ENCODE measurements at places on chromosomes 6 and 20. TPM values are rescaled to one million over a fixed set of nuclear protein-coding genes. Genes with fewer than 3 reads are reported as not detected.

DNA sequence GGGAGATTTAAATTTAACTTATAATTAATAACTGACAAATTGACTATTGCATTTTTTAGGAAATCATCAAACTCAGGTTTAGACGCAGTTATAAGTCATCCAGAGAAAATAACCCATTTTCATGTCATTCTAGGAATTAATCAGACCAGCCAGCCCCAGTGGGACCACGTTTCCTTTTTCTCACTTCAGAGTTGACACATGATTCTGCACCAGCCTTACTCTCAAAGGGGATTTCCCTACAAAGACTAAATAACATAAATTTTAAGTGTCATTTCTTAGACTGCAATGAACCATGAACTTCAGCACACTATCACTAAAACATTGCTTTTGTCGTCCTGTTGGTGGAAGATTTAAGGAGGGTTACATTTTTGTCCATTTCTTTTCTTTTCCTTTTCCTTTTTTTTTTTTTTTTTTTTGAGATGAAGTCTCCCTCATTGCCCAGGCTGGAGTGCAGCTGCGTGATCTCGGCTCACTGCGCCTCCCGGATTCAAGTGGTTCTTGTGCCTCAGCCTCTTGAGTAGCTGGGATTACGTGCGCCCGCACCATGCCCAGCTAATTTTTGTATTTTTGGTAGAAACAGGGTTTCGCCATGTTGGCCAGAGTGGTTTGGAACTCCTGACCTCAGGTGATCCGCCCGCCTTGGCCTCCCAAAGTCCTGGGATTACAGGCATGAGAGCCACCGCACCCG lies 3.6 kb downstream of the IPCEF1 start:
- DNase-seq, result no peak

Gene CST9
- not detected for total RNA-seq

Gene PTCRA
- not detected for total RNA-seq

DNA sequence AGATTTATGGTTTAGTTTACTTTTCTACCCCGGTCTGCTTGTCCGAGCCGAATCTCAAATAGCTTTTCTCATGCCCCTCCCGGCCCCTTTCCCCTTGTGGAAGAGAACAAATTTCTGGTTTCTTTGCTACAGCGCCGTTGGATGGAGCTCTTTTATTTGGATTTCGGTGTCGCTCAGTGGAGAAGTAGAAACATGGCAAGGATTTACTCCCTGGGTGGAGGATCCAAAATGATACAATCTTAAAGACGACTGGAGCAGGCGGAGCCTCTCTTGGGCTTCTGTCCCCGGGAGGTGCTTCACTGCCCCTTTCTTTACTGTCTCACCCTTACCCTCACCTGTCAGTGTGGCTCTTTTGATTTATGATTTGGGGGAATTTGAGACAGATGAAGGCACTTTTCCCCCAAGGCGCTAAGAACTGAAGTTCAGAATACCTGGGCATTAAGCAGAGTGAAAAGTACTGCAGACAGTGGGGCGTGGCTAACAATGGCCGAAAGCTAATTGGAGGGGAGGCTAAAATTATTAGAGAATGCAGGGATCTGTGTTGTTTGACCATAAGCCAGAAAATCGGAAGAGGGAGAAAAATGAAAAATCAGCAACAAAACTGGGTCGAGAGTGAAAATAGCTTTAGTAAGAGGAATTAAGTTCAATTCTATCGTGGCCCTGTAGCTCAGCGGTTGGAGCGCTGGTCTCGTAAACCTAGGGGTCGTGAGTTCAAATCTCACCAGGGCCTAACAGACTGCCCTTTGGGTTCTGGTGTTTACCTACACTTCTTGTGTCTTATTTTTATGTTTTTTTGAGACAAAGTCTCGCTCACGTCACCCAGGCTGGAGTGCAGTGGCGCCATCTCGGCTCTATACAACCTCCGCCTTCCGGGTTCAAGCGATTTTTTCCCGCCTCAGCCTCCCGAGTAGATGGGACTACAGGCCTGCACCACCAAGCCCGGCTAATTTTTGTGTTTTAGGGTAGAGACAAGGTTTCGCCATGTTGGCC lies 145.1 kb upstream of the ZNF184 start:
- peak; percentile 61 for DNase-seq

DNA sequence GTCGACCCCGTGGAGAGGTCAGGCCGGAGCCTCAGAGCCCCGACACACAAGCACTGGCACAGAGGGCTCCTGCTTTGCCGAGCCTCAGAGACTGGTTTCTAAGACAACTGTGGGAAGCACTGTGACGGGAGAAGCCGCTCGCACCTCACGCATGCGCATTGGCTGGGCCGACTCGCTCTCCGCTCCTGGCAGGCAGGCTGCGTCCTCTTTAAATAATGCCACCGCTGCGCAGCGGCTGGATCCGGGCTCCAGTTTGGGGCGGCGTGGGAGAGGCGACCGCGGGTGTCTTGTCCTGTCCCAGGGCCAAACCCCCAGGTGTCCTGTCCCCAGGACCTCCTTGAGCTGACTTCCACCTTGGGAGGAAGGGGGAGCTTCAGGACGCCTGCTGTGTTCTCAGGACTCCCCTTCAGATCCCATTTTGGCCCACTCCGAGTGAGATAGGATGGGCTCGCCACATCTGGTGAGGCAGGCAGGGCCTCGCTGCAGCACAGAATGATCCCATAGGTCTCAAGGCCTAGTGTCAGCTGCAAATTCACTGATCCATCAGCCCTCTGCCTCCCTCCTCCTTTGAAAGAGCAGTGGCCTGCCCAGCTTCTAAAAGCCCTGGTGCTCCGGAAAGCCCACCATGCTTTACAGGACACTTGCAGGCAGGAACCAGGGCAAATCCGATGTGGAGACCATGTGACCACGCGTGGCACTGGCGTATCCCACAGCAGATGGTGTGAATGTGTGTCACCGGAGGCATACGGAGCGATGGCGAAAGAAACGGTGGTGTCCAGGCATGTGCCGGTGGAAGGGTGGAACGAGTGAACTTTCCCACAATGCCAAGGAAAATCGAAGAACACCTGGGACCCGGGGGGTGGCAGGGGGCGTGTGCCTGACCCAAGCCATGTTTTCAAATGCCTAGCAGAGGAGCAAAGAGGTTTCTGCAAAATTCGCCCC lies 169.3 kb upstream of the ZNF337 start:
- DNase-seq, result peak; percentile 49

GRCh38 chr6:19613678-19614077 lies 223.5 kb upstream of the ID4 start:
- no peak for DNase-seq

- no peak for DNase-seq
Measured at GRCh38 chr20:64220420-64220819, 35.1 kb upstream of the PCMTD2 start.

Gene ZBTB12
- 13.2 TPM for total RNA-seq

GRCh38 chr20:54643761-54644160 lies 168.4 kb downstream of the DOK5 start:
- peak; percentile 94 for DNase-seq

Gene RFX6
- total RNA-seq, result not detected

DNA sequence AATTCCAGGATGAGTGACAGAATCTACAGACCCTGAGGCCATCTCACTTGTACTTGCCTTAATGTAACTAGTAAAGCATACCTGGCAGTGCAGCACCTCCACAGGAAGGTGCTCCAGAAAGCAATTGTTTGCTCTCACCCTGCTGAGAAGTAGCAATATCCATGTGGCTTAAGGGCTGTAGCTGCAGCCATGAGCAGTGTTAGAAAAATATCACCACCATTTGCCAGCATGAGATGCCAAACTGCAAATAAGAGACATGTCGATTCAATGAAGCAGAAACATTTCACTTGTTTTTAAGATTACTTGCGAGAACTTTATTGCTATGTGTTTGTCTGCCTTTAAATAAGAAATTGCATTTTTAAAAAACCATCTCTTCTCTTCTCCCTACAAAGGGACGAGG lies 151.5 kb downstream of the PRL start:
- DNase-seq, result no peak

Gene TMC2
- total RNA-seq, result under 0.01 TPM

DNA sequence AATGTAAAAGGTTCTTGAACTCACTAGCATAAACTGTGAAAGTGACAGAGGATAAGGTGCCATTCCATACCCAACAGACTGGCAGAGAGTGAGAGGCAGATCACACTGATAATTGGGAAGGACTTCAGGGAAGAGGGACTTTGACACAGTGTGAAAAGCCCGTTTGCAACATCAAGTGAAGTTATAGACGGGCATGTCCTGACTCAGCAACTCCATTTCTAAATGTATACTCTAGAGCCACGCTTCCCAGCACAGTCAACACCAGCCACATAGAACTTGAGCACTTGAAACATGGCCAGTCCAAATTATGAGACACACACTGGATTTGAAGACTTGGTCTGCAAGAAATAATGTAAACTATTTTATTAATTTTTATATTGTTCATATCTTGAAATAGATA lies 45.9 kb upstream of the XRN2 start:
- DNase-seq, result no peak

Measured in fibroblast of lung (primary cell).